Neuronal stem cell (in vitro differentiated cells): ENCODE measurements at places on chromosomes 3 and 15.

DNA sequence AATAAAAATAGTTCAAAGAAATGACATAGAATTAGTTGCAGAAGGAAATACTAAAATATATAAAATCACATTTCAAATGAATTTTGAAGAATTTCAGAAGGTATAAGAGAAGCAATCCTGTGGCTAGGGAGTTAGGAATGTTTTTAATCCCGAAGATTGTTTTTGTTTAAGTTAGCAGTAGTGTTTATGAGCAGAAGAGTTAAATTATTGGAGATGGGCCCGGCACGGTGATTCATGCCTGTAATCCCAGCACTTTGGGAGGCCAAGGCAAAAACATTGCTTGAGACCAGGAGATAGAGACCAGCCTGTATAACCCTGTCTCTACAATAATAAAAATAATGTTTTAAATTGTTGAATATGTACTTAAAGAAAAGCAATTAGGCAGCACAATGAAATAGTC, 432.5 kb downstream of the MFSD1 start:
- DNase-seq: no peak

GRCh38 chr15:90680371-90680935, 36.7 kb upstream of the BLM start:
- no peak for DNase-seq

- DNase-seq: no peak
Measured at GRCh38 chr3:99843590-99844258, 26.1 kb downstream of the CMSS1 start.

DNA sequence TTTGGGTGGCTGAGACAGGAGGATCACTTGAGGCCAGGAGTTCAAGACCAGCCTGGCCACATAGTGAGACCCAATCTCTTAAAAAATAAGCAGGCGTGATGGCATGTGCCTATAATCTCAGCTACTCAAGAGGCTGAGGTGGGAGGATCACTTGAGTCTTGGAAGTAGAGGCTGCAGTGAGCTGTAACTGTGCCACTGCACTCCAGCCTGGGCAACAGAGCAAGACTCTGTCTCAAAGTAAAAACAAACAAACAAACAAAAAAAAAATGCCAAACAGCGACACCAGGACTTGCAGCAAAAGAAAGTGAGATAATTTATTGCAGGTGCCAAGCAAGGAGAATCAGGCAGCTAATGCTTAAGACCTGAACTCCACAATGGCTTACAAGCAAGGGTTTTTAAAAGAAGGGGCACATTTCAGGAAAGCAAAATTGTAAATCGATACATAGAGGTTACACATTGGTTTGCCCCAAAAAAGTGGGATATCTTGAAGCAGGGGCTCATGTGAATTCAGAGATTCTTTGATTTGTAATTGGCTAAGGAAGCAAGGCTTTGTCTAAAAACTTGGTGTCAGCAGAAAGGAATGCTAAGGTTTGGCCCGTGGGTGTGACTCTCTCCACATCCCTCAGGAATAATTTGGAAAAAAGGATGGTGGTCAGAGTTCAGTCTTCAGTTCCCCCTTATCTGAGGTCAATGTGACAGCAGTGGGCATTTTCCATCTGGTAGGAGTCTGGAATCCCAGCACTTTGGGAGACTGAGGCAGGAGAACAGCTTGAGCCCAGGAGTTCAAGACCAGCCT, 5.2 kb upstream of the MPI start:
- no peak for DNase-seq

GRCh38 chr15:99863550-99864198, 130.4 kb upstream of the LYSMD4 start:
- DNase-seq: no peak

GRCh38 chr3:32177702-32178198, 60.7 kb upstream of the CMTM8 start:
- DNase-seq: peak; percentile 51

DNA sequence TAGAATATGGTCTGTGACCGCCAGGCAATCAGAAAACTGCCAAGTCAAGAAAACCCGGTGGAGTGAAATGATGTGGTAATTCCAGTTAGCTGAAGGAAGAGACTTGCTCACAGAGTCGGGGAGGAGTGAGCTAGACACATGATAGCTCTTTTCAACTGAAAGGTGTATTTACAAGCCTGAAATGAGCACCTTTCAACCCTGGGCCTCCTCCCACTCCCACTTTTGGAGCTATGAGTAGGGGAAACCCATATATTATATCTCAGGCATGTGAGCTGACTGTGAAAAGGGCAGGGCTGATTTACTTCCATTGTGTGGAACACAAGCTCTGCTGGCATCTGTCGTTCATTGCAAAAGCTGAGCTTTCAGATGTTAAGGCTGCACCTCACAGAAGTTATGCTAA, 960.2 kb downstream of the TUSC7 start:
- DNase-seq: no peak

DNA sequence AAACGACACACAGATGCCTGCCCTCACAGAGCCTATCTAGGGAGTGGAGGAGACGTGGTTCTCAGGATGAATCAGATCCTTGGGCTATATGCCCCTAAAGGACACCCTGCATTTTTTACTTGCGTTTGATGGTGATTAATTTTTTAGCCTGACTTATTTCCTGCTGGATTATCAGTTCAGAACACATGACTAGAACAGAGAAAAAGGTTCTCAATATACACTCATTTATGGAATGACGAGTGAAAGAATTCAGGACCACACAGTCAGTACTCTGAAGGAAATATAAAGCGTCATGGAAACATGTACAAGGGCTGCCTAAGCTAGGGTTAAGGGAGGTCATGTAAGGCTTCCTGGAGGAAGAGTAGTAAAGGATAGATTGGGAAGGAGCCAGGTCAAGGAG, 121.8 kb downstream of the SSR3 start:
- no peak for DNase-seq

DNA sequence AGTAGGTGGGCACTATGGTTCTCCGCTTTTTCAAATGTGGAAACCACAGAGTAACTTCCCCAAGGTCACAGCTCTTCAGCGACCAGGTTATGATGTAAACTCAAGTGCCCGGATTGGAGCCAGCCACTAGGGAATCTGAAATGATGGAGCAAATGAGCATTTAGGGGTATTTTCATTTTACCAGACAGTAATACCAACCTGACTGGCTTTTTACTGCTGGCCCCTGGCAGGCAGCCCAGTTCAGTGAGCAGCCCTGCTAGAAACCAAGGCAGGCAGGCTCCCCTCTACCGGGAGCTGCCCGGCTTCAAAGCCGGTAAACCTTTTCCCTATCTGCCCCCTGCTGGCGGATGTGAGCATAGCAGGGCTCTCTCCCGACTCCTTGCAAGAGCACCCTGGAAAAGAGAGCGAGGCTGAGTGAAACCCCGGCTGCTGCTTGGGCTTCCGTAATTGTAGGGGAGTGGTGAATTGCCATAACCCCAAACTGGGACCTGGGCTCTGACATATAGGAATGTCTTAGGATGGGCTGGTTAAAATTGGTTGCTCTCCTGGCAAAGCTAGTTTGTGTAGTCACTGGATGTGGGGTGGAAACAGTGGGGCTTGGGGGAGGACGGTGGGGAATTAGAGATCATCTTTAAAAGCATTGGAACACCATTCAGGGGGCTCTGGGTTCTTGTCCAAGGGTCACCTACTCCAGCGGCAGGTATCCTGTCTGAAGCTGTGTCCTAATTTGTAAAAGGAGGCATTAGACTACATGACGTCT, 98.0 kb upstream of the TNFAIP8L3 start:
- DNase-seq: peak; percentile 76

DNA sequence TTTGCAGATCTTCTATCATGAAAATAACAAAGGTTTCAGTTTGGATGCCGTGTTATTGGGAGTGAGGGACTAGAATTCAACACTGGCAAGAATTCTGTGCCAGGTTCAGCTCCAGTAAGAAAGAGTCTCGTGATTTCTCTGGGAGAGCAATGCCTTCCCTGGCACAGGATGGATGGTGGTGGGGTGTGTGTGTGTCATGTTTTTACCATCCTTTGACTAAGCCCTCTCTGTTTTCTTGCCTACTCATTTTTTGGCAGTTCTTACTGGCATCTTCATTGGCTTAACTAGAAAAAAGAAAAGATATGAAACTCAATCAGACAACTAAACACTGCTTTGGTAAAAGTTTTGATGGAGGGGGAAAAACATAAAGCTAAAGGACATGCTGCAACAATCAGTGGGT, 86.6 kb downstream of the FMN1 start:
- DNase-seq: no peak

GRCh38 chr3:30355622-30356021, 250.8 kb upstream of the TGFBR2 start:
- DNase-seq: no peak

- DNase-seq: no peak
Measured at GRCh38 chr15:64535460-64536243, 75.3 kb downstream of the ZNF609 start.

DNA sequence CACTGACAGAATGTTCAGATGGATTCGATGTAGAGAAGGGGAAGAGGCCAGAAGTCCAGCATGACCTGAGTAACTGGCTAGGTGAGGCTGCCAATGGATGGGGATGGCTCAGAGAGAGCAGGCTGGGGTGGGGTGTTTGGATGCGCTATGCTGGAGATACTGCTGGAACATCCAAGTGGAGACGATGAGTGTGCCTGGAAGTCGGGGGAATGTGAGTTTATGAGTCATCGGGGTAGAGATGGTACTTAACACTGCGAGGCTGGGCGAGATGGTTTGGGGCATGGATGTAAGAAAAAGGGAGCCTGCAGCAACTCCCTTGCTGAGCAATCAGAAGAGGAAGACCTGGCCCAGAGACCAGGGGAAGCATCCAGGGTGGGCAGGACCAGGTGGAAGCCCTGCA, 180.7 kb downstream of the SLCO3A1 start:
- DNase-seq: no peak

GRCh38 chr3:104832530-104832929, 534.2 kb upstream of the ALCAM start:
- no peak for DNase-seq

DNA sequence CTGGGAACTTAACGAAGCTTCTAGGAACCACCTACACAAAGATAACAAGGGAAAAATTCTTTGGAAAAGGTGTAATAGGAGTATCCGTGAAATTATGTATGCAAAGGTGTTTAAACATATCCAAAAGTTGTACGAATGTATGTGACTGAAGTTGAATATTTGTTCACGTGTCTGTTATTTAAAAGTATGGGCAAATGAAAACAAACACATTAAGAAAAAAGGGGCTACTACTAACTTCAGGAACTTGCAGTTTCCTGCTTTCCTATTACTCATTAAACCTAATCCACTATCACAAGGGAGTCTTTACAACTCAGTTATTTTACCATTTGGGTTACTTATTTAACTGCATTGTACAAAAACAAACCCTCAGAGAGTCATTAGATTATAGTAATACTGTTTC, 33.9 kb upstream of the GRAMD1C start:
- no peak for DNase-seq

- no peak for DNase-seq
Measured at GRCh38 chr3:130960139-130960795, 66.4 kb downstream of the ASTE1 start.

GRCh38 chr3:11587766-11588165, 55.9 kb downstream of the VGLL4 start:
- DNase-seq: no peak

DNA sequence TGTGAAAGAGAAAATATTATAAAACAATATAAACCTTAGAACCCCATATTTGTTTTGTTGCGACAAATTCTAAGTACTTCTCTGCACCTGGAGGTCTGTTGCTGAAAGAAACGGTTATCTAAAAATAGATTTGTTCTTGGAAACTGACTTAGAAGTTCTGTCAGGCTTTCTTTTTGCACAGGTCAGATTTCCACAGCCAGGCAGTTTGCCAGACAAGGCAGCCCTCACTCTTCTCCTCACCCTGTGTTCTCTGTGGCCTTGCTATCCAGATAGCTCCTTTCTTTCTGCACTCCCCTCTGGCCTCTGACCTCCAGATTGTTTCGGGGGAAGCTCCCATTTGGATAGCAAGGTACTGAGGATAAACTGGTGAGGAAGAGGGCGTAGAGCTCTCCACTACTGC, 413.3 kb upstream of the ONECUT1 start:
- no peak for DNase-seq

DNA sequence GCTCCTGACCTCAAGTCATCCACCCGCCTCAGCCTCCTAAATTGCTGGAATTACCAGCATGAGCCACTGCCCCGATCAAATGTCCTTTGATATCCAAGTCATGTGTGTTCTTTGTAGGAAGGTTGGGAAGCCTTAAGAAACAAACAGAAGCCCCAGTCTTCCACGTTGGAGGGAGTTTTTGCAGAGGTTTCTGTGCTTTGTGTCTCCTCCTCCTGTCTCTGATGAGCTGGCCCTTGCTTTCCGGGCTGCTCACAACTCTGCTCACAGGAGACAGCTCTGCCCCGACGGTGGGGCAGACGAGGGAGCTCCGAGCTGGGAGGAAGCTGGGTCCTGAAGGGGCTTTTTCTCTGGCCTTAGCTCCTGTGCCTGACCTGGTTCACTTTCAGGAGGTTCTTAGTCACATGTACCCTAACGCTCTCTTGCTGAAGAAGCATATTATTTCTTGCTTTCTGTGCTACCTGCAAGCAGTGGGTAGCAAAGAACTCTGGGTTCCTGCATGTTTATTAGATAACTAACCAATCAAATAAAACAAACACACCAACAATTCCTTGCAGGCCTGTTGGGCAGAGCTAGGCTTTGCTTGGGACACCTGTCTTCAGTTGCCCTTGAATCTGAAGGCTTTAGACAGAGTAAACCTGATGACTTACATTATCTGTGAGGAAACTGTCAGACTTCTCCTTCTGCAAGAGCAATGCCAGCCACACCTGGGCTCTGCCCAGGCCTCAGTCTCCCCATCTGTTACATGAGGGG, 52.6 kb upstream of the SMAD6 start:
- DNase-seq: no peak

DNA sequence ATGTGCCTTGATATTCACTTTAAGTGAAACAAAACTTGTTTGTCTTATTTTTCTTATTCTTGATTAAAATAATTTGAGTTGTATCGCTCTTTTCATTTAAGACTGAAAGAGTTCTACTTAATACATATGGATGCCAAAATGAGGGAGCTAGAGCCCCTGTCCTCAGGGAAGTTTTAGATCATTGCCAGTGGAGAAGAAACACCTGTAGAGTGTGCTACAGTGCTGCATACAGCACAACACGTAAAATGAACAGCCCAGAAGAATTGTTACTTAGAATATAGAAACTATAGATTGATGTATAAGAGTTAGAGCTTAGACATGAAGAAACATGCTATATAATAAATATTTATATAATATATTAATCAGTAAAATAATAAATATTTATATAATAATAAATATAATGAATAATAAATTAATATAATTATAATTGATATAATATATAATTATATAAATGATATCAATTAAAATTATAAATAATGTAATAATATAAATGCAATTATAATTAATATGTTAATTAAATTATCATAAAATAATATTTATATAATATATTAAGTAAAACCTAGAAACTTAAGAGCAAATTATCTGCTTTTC, 1234.7 kb downstream of the ROBO2 start:
- no peak for DNase-seq
